Activated T-cell treated with anti-CD3 and anti-CD28 coated beads, Interleukin-2, amount 50 U/mL, for 24 hours (primary cell): ENCODE measurements at places on chromosomes 5 and 9.

- DNase-seq: no peak
These were observed 379.6 kb downstream of the MLLT3 start for GRCh38 chr9:20242510-20243189.

- no peak for DNase-seq
These were observed 60.8 kb downstream of the AOPEP start for GRCh38 chr9:94787266-94787665.

DNA sequence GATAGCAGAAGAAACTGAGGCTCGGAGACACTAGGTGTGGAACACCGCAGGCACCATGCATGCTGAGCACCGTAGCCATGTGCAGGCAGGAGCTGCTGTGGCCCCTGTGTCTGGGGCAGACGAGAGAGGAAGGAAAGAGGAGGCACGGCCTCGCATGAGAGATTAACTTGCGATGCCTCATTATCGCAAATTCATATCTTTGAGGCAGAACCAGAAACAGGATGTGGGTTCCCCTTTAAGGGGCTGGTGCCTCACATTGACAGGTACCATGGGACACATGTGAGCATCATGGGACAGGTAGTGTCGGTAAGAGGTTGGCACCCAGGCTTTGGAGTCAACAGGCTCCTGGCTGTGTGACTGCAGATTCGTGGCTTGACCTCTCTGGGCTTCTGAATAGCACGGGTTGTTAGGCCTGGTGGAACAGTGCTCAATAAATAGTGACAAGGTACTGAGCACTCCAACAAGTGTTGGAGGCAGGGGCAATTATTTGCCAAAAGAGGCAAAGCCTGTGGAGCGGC lies 40.8 kb downstream of the NAIF1 start:
- DNase-seq: peak; percentile 77

GRCh38 chr5:178553517-178553916 lies 36.7 kb downstream of the COL23A1 start:
- no peak for DNase-seq

- DNase-seq: no peak
These were observed 15.6 kb downstream of the RALGDS start for GRCh38 chr9:133105461-133105770.

DNA sequence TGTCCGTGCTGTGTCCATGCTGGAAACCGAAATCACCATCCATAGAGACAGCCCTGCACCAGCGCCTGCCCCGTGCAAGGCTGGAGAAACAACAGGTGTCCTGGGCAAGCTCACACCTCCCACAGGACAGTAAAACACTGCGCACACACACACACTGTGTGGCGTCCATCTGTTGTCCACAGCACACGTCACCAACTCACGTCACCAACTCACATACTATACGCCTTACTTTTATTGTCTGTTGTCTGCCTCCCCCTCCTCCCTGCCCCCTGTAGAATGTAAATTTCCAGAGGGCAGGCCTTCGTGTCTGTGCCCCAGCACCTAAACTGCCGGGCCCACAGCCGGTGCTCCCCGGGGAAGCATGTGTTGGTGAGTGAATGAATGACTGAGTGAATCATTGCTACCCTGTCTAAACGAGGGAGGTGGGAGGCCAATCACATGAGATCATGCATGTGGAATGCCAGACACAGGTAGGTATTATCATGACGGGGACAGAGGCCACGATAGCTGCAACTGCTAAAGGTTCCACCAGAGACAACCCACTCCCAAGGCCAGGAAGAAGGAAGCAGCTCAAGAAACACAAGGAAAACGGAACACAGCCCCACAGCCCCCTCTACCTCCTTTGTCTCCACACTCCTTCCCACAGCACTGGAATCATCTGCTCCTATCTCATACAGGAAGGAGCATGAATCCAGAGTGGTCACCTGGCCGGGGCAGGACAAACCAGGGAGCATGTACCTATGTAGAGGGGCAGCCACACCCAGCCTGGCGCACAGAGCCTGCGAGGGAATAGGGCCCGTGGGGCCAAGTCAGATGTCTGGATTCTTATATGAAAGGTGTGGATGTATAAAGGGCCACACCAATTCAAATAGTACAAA lies 41.9 kb downstream of the STK10 start:
- DNase-seq: no peak

- peak; percentile 72 for DNase-seq
These were observed 24.0 kb downstream of the HNRNPK start for GRCh38 chr9:83956086-83956435.

DNA sequence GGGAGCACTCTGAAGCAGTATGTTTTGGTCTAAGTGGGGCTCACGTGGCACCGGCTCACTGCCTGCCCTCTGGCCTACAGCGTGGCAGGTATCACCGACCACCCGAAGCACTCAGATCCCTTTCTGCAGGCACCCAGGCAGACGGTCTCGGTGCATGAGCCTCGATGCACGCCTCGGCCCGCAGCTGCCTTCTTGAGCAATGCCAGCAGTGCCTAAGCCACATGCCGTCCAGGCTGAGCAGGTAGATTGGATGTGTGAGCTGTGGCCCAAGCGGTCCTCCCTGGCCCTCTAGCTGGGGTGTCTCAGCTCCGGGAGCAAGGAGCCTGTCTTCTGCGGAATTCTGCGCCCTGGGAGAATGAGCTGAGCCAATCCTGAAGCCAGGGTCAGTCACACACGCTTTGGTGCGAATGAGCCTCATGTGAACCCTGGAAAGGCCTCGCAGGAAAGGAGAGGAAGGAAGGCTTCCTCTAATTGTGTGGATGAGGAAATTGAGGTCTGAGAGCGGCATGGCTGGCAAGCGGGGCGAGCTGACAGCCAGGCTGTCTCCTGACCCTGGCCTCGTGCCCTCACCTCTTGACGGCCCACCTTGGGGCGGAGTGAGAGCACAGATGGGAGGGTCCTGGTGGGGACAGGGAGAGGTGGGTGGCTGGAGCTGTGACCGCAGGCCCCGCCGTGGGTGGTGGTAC lies 14.4 kb downstream of the RXRA start:
- no peak for DNase-seq

DNA sequence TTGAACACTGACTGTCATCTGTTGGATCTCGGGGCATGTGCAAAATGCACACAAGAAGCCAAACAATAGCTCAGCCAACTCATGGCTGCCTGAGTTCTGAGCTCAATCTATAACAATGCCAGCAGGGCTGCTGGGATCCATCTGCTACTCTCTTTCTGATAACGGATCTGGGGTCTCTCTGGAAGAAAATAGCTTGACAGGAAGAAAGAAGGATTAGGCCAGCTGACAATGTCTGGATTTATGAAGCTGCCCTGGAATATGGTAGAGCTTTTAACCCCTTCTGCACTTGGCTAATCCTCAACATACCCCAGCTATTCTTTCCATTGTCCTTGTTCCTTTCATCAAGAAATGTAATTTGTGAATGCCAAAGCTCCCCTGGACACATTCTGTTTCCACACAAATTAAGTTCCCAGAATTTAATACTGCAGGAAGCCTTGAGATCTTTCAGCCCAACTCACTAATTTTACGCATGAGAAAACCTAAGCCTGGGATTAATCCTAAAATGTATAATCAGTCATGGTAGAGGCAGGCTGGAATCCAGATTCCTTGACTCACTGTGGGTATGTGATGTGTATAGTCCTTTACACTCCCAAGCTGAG lies 62.7 kb upstream of the PCA3 start:
- DNase-seq: no peak

- DNase-seq: no peak
These were observed 184.6 kb downstream of the ACTL7B start for GRCh38 chr9:108671176-108671575.

GRCh38 chr5:13566871-13567339 lies 377.6 kb downstream of the DNAH5 start:
- DNase-seq: no peak

DNA sequence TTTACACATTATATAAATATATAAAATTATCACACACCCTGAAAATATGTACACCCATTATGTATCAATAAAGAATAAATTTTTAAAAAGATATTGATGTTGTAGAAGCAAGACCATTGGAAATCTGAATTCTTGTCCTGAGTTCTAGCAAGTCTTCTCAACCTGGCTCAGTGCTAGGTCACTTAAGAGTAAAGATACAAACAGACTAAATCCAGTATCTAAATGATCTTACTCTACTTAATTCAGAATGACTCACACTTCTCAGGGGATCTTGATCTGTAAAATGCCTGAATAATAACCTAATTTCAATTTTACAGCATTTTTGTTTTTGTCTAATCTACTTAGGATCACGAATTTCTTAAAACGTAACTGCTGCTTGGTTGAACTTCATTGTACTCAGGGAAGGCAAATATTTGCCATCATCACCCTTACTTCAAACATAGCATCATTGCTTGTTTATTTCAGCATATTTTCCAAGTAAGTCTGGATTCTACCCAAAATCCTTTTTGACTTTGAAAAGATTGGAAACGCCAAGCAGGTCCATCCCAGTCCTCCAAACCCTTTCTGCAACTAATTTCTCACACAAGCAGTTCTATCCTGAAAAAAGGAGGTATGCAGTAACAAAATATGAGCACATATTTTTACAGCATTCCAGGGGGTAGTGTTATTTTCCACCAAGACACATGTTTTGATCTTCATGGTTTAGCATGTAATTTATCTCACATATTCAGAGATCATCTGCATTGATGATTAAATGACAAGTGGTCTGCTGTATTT lies 582.6 kb downstream of the PSAT1 start:
- no peak for DNase-seq

DNA sequence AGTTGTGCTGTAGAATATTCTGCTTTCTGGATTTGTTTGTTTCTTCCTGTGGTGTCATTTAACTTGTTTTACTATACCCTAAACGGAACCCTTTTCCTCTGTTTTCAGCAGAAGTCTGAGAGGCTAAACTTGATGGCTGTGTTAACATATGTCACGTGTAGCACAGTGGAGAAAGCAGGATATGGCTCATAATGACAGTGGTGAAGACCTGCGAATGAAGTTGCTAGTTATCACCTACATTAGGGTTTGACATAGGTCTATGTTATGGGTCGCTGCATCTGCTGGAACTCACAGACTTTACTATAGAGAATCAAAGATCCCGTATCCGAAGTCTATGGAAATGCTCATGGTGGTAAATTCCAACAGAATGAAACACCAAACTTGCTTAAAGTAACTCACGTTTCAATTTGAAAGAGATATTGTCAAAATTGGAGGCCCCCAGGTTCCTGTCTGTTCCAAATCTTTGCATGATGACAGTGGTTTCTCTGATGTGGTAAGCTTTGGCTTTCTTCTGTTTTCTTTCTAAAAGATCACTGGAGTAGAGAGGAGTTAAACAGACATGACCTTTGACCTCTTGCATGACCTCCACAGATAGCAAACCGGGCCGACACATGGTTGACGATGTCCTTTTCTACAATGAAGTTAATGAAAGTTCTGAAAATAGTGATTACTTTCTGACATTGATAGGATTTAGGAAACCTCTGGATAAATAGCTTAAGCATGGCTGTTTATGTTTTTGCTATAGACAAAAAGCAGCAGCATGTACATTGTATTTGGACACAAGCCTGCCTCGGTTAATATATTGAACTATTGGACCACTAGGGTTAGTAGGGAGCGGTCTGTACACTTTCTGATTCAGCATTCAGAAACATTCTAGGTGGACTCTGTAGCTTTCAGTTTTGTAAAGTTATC lies 3.1 kb upstream of the CATSPER3 start:
- DNase-seq: no peak

DNA sequence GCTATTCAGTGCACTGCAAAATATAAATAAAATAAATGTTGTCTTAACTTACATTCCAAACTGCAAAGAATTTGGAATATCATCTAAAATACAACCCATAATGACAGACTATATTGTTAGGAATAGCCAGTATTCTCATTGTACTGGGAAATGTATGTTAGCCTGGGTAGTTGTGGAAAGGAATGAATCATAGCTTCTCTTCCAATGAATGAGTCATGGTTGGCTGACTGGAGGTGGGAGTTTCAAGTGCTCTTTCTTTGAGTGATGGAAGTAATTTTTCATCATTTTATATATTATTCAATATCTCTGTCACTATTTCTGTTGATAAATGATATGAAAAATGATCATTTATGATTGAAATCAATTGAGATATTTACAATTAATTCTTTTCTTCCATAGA lies 158.6 kb upstream of the ARRDC3 start:
- no peak for DNase-seq

- DNase-seq: no peak
These were observed 11.8 kb downstream of the ITGA1 start for GRCh38 chr5:52799358-52799982.

DNA sequence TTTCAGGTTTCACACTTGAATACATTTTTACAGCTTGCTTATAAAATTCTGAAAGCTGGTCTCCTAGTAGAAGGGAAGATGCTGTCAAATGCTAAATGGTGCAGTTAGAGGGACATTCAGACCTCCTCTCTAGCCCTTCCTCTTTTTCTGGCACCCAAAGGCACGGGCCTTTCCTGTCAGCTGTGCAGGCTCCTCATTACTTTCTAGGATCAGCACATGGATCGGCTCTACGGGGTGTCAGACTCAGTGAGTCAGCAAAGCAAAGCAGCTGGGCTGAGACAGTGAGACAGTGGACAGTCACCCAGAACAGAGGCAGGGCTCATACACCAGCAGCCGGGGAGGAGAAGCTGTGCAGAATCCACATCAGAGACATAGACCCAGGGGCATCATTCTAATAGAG lies 80.0 kb upstream of the TNC start:
- no peak for DNase-seq

DNA sequence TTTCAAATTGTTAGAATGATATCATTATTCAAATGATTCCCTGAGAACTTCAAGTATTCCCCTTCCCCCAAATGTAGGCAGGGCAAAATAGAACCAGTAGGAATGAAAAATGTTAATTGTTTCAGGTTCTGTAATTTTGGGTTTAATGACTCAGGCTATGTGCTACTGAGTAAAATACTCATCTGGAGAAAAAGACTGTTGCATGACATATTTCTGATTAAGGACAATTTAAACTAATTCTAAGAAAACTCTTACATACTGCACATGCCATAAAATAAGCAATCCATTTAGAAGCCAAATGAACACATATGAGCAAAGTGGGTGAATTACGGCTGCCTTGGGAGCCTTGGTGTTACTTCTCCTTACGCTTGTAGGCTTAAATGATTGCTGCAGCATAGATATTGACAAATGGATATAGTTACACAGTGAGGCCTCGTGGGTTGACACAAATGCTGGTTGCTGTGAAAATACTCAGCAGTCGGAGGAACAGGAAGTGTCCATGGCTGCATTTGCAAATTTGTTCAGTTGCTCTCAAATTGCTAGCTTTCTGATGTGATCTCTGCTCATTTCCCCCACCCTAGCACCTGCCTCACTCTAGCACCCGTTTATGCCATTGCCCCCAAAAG lies 174.9 kb upstream of the DMAC1 start:
- no peak for DNase-seq

GRCh38 chr9:129383561-129384490 lies 205.8 kb upstream of the IER5L start:
- DNase-seq: peak; percentile 79

GRCh38 chr9:91515074-91515687 lies 91.5 kb upstream of the NFIL3 start:
- no peak for DNase-seq

GRCh38 chr5:21882074-21882745 lies 970.9 kb downstream of the CDH12 start:
- no peak for DNase-seq
